ENCODE measurements at places on chromosomes 16 and 17.

- DNase-seq, result no peak
These were observed 470 bp upstream of the GGT6 start for GRCh38 chr17:4560837-4561256.

DNA sequence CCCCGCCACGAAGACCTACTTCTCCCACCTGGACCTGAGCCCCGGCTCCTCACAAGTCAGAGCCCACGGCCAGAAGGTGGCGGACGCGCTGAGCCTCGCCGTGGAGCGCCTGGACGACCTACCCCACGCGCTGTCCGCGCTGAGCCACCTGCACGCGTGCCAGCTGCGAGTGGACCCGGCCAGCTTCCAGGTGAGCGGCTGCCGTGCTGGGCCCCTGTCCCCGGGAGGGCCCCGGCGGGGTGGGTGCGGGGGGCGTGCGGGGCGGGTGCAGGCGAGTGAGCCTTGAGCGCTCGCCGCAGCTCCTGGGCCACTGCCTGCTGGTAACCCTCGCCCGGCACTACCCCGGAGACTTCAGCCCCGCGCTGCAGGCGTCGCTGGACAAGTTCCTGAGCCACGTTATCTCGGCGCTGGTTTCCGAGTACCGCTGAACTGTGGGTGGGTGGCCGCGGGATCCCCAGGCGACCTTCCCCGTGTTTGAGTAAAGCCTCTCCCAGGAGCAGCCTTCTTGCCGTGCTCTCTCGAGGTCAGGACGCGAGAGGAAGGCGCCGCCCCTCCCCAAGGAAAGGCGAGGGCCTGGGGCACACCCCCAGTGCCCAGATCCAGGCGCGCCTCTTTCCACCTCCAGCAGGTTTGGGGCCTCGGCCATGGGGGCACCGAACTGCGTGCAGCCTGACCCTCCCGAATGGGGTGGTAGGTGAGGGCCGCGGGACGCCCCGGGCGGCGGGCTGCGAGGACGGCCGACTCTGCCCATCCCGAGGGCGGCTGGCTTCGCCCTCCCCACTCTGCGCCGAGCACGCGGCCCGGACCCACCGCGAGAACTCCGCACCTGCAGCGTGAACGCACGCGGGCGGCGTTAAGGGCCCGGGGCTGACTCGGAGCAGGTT is 664 bp downstream of the HBQ1 start:
- peak; percentile 90 for DNase-seq

- no peak for DNase-seq
These were observed 1.3 kb downstream of the PLK1 start for GRCh38 chr16:23679986-23680336.

GRCh38 chr16:5884996-5885395 is 787.4 kb upstream of the EEF2KMT start:
- DNase-seq, result no peak

DNA sequence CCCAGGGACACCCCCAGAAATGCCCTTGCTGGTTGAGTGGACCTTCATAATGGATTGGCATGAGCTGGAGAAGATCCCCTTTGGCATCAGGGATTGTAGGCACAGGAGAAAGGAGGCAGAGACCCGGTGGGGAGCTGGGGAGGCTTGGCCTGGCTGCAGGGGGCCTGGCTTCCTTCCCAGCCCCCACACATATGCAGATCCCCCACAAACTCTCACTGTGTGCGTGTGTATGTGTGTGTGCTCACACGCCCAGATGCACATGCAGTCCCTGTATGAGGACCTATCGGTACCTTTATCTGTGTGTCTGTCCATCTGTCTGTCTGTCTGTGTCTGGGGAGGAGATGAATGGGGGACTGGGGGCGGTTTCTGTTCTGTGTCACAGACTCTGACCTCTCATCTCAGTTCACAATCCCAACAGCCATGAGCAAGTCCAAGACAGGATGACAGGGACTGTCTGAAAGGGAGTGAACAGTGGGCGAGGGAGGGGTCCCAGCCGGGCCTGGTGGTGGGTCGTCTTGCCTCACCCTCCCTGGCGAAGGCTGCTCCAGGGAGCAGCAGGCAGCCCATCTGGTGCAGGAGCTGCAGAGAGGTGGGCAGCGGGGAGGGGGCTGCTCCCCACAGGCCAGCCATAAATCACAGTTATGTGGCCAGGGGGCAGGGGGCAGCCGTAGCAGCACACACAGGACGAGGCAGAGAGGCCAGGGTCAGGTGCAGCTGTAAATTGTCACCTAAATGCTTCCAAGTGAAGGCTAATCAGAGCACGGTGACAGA is 46.7 kb upstream of the LHX1 start:
- peak; percentile 68 for DNase-seq

DNA sequence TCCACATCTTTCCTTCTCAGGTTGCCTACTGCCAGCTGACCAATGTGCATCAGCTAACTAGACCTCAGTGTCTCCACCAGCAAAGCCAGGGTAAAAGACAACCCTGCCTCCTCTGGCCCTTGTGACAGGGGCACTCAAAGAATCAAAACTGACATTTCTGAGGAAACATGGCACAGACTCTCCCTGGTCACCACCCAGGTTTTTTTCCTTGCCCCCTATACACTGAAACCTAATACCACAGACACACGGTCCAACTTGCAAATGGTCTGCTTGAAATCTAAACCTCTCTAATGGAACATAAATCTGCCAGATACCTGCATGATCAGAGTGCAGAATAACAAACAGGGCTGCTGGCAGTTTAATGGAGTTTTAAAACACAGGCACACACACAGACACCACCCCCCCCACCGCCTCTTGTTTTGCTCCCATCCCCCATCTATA is 19.5 kb upstream of the CORO6 start:
- DNase-seq, result peak; percentile 52

DNA sequence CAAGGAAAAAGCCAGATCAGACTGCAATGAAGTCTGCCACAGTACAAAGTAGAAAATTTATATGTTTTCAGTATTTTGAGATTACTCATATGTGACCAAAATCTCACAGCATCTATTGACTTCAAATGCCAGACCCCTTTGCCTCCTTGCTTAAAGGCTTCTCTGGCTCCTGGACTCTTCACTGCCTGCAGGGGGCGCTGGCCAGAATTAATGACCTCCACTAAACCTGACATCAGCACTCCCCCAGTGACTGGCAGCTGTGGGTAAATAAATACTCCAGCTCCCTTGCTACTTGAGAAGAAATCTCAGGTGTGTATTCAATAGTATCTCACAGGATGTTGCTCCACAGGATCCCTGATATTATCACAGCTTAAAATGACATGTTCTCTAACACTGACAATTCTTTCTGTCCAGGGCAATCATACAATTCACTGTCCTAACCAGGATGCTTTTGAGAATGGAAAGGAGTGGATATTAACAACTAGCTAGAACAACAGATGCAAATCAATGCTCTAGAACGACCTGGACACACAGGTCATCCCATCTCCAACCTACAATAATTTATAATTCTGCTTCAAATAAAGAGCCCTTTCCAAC is 4.0 kb downstream of the BECN1 start:
- DNase-seq, result peak; percentile 77

DNA sequence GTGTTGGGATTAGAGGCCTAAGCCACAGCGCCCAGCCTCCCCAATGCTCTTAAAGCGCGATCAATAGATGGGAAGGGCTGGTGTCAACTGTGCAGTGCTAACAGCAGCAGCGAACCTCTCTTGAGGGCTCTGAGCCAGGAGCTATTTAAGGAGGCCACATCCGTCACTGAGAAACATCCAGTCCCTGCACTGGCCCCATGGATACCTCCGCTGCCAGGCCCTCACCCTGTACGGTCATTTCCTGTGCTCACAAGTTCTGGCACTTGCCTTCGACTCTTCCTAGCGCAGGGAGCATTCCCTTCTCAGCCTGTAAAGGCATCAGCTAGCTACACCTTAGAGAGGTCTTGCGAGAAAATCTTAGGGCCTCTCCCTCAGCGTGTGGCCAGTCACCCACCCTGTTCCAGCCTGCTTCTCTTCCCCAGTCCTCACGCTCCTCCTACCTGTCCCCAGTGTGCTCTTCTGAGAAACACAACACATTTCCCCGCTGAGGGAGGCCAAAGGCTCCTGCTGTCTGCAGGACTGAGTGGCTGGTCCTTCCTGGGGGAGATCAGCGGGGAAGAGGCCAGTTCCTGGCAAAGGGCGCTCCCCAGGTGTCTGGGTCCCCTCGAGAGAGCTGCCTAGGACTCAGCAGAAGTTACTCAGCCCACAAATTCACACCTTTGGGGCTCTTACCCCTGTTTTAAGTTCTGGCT is 28.6 kb downstream of the GTF3C1 start:
- DNase-seq, result no peak

- DNase-seq, result no peak
These were observed 1.2 kb downstream of the EVI2A start for GRCh38 chr17:31320241-31320640.

DNA sequence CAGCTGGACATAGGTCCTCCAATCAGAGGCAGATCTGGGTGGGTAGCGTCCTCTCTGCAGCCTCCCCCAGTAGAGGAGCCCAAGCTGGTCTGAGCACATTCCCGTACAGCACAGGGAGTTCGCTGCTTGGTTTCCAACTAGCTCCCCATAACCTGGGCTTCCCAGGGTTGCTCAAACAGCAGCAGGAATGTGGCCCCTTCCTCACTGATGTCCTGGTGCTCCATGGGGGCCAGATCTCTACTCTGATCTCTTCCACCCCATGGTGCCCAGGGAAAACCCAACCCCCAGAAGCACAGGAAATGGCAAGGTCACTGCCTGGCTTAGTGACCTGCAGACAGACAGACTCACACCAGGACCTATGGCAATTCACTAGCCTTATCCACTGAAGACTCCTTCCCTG is 11.1 kb upstream of the MMP2 start:
- no peak for DNase-seq

DNA sequence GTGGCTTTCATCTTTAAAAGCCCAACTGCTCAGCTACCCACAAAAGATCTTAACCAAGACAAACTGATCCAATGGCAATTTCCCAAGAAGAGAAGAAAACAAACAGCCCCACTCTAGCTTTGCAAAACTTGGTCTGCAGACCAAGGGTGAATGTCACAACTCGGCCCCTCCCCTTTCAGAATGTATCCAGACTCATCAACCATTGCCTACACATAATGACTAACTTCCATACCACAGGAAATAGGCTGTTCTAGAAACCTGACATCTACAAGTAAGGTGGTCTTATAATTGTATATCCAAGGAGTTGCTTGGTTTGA is 16.0 kb downstream of the DCUN1D3 start:
- DNase-seq, result no peak

- DNase-seq, result peak; percentile 91
These were observed 24.9 kb downstream of the ACTG1 start for GRCh38 chr17:81487487-81488275.

DNA sequence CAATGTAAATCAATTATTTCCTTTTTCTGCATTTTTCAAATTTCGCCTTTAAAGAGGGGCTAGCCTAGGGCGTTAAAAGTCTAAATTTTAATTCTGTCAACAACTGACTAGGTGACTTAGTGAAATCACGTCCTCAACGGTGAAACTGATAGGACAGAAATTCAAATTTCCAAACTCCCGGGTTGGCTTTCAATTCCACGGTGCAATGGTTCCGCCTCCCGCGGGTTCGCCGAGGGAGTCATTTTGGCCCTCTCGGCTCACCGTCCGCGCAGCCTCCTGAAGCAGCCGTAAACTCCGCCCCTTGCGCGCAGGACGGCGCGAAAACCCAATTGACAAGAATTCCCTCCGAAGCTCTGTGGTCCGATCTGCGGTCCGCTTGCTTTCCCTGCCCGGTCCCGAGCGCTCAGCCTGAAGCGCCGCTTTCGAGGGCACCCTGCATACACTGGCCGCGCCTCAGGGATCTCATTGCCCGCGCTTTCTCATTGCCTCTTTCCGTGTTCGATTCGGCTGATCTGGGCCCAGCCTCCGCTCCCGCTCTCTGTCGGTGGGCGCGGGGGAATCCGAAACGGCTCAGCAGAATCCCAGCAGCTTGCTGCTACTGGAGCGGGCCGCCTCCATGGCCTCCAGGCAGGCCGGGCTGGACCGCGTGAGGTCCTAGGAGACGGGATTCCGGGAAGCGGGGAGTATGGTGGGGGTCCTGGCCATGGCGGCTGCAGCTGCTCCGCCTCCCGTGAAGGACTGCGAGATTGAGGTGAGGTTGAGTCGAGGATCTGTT is at the start of gene ATAD5:
ATAD5 (plus strand) TSS at position 304 of the 775 bp plus-strand sequence; CDS start at position 686, 382 bp downstream.
- peak; percentile 86 for DNase-seq

DNA sequence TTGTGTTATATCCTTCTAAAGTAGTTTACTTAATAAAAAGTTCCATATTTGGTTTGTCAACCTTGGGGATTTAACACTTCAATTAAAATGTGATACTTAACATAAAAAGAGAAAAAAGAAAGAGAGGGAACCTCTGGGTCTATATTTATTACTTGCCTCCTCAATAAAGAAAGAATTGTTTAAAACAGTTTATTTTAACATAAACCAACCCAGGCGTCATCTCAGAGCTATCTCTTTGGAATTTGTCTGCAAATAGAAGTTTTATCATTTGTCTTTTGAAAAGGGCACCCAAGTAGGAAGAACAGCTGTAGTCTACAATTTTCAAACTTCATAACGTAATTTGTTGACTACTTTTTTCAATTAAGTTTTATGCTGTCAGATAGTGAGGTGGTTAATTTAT is 364.1 kb downstream of the KCNJ2 start:
- DNase-seq, result no peak

GRCh38 chr16:2963723-2964474 is at the start of gene KREMEN2:
KREMEN2 (plus strand) TSS chr16:2964275; CDS start chr16:2964521, 246 bp downstream.
- peak; percentile 74 for DNase-seq

DNA sequence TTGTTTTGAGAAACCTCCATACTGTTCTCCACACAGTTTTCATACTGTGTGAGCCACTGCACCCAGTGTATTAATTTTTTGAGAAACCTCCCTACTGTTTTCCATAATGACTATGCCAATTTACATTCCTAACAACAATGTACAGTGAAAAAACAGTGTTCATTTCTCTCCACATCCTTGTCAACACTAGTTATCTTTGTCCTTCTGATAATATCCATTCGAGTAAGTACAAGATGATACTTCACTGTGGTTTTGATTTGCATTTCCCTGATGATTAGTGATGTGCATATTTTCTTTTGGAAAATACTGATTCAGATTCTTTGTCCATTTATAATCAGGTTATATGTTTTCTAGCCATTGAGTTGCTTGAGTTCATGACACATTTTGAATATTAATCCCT is 462.0 kb downstream of the CDH11 start:
- no peak for DNase-seq

- DNase-seq, result no peak
These were observed 668.9 kb downstream of the MAF start for GRCh38 chr16:78931678-78932077.

DNA sequence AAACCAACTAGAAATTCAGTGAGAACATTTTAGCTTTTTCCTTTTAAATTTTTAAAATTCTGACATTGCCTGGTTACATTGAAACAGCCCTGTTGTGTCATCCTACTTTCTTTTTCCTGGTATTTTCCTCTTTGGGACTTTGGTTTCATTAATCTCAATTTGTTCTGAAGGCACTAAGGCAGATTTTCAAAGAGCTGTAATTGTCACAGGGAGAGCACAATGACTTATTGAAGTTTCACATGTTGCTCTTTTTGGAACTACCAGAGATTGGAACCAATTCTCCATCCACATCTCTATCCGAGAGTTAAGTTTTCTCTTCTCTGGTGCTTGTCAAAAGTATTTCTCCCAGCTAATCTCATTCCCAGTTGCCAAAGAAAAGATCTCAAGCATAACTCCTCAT is 144.7 kb upstream of the TBX2 start:
- no peak for DNase-seq

All from nephron progenitor cell (in vitro differentiated cells).